ENCODE measurements at places on chromosomes 5 and 9.

- DNase-seq, result no peak
Measured at GRCh38 chr9:82223442-82223841, 234.9 kb downstream of the SPATA31D1 start.

DNA sequence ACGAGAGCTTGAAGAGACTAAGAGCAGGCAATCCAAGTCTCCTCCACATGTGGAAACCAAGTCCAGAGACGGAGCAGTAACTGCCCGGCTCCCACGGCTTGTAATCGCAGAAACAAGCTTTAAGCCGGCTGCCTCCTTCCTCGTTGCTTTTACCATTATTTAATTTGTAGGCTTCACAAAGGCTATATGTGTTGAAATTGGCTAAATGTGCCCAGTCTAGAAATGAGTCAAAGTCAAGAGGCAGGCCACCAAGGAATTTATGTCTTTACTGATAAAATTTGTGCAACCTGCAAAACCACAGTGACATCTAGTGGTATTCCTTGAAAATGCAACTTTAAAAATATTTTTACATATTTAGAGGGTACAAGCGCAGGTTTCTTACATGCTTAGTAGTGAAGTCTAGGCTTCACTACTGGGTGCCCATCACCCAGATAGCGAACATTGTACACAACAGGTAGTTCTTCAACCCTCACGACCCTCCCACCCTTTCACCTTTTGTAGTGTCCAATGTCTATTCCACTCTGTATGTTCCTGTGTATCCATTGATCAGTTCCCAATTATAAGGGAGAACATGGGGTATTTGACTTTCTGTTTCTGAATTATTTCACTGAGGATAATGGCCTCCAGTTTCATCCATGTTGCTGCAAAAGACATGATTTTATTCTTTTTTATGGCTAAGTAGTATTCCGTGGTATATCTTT lies 33.5 kb upstream of the EBF1 start:
- no peak for DNase-seq

DNA sequence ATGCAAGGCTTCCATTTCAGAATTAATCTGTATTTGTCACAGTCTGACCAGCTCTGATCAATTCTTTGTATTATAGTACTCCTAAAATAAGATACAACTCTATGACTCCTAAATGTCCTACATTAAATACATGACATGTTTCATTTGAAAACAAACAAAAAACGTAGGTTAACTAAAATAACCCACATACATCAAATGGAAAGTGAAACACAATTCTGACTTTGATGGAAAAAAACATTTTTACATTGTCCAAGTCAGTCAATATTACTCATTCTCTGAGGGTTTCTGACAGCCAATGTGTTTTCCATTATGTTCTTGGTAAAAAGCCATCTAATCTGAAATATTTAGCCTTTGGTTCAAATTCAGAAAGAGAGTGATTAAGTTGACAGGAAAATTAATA lies 8.7 kb downstream of the HMGCS1 start:
- no peak for DNase-seq

- DNase-seq, result no peak
Measured at GRCh38 chr5:121086671-121087070, 622.6 kb downstream of the PRR16 start.

GRCh38 chr9:126791406-126792230 lies 13.2 kb upstream of the ZBTB43 start:
- DNase-seq, result no peak

DNA sequence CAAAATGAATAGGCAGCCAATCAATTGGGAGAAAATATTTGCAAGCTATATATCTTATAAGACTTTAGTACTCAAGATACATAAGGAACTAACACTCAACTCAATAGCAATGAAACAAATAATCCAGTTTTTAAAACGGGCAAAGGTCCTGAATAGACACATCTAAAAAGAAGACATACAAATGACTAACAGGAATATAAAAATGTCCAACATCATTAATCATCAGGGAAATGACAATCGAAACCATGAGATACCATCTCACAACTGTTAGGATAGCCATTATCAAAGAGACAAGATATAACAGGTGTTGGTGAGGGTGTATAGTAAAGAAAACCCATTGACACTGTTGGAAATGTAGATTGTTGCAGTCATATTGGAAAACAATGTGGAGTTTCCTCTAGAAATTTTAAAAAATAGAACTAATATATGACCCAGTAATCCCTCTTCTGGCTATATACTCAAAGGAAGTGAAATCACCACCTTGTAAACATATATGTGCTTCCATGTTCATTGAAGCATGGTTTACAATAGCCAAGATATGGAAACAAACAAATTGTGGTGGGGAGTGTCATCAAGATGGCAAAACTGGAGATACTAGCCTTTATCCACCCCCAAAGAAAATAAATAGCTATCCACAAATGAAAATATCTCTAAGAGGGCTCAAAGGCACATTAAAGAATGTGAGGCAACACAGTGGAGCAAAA lies 13.9 kb upstream of the BTNL3 start:
- DNase-seq, result no peak

Data from stimulated activated CD8-positive, alpha-beta memory T cell treated with anti-CD3 and anti-CD28 coated beads, Interleukin-7, amount 100 ng/mL, for 48 hours (primary cell).